ENCODE measurements at places on chromosomes 1 and 21.
A peak's percentile ranks its signal among the peaks of the same experiment; 100 is the strongest.

GRCh38 chr1:225435487-225435886, 7.6 kb upstream of the LBR start:
- DNase-seq: no peak

- DNase-seq: no peak
These were observed 141.8 kb upstream of the PBX1 start for GRCh38 chr1:164417016-164417704.

GRCh38 chr1:221302357-221302756, 423.1 kb downstream of the HLX start:
- DNase-seq: no peak

DNA sequence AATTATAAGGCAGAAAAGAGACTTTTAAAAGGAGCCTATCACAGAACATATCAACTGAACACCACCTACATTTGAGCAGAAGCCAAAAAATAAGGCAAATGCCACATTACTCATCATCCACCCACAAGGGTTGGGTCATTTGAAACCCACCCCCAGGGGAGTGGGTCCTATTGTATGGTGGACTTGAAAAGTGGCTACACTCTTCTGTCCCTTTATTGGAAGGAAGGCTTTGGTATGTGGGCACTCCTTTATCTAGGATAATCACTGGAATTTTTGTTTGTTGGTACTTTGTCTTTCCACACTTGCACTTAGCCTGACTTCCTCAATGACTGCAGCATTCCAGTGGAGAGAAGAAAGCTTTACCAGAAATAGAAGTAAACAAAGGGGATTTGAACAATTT, 157.2 kb upstream of the COL11A1 start:
- no peak for DNase-seq

DNA sequence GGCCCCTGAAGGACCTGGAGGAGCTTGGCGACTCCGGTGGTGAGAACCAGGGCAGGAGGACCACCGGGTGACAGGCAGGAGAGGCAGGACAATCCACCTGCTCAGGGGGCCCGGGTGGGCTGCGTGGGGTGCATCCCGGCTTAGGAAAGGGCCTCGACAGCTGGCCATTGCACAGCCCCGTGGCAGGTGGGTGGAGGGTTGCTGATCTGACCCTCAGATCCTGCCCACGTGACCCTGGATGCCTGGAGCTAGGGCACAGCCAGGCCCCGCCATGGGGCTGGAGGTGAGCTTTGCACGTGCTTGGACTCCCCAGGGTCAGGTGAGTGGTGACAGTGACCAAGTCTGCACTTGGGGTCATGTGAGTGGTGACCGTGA, 35.5 kb upstream of the SLC19A1 start:
- DNase-seq: no peak

DNA sequence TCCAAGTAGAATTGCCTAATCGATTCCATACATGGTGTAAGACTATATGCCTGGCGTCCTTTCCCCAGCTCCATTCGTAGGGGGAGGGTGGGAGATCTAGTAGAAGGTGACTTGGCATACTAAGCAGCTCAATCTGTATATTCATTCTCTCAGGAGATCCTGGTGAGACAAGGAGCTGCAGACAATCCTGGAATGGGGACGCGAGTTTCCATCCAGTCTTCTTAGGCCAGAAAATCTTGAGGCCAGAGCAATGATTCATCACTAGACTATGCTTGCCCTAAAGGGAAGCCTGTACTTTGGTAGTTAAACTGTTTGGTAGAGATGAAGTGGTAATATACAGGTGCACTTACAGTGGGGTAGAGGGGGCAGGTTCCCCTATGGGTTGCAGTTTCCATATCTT, 468.7 kb downstream of the ADGRL2 start:
- DNase-seq: no peak

DNA sequence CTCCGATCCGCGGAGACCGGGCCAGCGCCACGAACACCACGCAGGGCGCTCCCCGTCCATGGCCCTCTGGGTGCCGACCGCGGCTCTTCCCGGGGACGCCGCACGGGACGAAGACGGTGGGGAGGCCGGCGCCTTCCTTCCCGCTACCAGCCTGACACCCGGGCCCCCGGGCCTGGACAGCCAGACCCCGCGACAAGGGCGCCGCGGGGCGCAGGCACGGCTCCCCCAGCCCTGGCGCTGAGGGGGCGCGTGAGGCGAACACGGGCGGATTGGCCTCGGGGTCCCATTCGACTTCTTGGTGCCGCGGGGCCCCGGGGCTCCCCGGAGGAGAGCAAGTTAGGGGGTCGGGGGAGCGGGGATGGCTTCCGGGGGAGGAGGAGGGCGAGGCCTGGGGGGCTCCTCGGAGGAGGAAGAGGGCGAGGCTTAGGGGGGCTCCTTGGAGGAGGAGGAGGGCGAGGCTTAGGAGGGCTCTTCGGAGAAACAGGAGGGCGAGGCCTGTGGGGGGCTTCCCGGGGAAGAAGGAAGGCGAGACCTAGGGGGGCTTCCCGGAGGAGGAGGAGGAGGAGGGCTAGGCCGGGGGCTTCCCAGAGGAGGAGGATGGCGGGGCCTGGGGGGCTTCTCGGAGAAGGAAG, 537 bp upstream of the KLHL17 start:
- no peak for DNase-seq

GRCh38 chr1:239792157-239792556, 299.5 kb upstream of the FMN2 start:
- no peak for DNase-seq

- no peak for DNase-seq
These were observed 49.1 kb upstream of the IFNLR1 start for GRCh38 chr1:24235921-24236788.

GRCh38 chr1:65104854-65105534, 43.0 kb upstream of the AK4 start:
- no peak for DNase-seq

DNA sequence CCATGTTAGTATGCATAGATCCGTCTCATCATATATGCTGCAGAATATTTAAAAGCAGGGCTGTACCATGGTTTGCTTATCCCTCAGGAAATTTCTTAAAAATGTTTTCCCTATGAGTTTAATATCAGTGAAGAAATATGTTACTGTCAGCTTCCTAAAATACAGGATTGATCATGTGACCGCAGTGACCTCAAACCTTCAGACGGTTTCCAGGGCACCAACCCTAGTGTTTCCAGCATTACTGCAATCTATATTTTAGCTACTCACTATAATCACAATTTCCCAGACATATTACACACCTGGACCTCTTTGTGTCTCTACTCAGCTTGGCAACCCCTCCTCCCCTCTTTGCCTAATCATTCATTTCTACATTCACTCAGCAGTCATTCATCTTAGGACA, 7.7 kb upstream of the SDHB start:
- DNase-seq: no peak

DNA sequence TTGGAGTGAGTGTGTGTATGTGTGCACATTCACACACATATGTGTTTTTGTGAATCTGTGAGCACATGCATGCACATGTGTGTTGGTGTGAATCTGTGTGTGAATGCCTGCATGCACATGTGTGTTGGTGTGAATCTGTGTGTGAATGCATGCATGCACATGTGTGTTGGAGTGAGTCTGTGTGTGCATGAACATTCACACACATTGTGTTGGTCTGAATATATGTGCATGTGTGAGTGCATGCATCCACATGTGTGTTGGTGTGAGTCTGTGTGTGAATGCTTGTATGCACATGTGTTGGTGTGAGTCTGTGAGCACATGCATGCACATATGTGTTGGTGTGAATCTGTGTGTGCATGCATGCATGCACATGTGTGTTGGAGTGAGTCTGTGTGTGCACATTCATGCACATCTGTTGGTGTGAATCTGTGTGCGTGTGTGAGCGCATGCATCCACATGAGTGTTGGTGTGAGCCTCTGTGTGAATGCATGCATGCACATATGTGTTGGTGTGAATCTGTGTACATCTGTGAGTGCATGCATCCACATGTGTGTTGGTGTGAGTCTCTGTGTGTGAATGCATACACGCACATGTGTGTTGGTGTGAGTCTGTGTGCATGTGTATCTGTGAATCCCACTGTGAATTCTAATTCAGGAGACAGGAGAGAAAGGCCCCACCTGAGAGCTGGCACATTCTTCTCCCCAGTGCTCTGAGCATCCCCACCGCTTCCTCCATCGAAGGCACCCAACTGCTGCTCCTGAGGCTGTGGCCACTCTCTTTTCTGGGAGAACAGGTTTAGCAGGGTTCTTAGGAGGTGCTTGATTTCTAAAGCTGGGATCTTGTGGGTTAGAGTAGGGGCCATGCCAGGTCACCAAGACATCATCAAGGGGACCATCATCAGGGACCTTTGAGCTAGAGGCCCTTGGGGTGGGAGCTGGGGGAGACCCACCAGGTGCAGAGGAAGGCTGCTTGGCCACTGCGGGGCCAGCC, 117.5 kb upstream of the ARHGEF16 start:
- no peak for DNase-seq

DNA sequence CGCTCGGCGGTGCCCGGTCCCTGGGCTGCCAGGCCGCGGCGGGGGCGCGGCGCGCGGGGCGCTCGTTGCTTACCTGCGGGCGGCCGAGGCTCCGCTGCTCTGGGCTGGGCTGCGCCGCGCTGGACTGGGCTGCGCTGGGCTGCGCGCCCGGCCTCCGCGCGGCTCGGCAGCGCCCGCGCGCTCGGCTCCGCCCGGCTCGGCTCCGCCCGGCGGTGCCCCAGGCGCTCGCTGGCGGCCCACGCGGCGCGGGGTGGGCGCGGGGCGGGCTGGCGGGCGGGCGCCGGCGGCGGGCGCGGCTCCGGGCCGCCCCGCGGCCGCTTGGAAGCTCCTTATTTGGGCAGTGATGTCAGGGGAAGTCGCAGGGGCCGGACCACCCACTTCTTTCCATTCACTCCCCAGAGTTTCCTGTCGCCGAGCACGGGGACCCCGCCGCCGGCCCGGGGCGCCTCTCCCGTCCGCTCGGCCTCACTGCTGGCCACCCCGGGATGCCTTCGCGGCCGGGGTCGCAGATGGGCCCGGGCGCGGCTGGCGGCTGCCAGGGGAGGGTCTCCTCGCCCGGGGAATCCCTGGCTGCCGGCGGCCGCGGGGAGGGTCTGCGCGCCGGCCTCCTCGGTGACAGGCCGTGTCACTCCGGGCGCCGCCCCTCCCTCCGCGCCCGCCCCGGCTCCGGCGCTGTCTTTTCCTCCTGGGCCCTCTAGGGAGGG, 177.7 kb upstream of the EDN2 start:
- peak; percentile 89 for DNase-seq

DNA sequence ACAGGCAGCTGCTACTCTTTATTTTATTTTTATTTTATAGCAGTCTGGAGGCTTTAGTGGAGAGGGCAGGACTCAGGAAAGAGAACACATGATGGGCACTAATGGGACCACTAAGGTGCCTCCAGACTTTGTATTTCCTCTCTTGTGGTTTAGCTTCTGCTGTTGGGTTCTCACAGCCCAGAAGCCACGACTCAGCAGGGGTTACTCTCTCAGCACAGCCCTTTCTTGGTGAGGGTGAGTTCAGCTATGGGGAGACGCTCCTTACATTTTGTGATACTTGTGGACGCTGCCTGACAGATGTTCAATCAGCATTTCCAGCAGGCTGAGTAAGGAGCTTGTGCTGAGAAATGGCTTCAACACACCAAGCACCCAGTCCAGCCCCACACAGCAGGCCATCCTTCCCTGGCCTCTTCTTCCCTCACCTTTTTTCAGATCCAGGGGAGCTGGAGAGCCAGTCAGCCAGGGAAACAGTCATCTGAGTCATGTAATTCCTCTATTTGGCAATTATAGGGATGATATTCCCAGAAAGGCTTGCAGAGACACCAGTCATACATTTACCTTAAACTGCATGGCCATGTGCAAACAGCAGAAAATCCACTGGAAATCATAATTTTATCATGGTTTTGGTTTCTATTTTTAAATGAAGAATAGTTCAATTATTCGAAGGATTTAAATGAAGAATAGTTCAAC, 53.2 kb upstream of the RAB3GAP2 start:
- DNase-seq: no peak

GRCh38 chr1:168079761-168080160, 57.0 kb downstream of the GPR161 start:
- DNase-seq: no peak

DNA sequence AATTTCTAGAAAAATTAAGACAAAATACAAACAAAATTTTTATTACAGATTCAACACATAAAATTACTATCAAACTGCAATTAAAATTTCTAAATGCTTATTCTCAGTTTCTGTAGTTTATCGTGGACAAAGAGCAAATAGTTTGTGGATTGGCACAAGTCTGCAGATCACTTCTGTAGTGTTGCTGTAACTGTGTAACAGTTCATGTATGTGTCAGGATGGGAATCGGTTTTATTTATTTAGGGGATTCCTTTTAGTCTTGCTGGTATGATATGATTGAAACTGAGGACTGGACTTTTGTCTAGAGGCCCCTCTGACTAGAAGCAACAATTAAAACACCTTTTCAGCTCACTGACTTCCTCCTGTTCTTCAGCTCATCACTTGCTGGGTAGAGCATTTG, 60.8 kb downstream of the LRIG2 start:
- DNase-seq: no peak

Measured in aorta (tissue), 5 donors.